ENCODE measurements at places on chromosomes 4 and X. TPM values are rescaled to one million over a fixed set of nuclear protein-coding genes. Genes with fewer than 3 reads are reported as not detected.

Gene GPR34
- 0.95 TPM for total RNA-seq

Gene WDFY3
- 28.3 TPM for total RNA-seq

DNA sequence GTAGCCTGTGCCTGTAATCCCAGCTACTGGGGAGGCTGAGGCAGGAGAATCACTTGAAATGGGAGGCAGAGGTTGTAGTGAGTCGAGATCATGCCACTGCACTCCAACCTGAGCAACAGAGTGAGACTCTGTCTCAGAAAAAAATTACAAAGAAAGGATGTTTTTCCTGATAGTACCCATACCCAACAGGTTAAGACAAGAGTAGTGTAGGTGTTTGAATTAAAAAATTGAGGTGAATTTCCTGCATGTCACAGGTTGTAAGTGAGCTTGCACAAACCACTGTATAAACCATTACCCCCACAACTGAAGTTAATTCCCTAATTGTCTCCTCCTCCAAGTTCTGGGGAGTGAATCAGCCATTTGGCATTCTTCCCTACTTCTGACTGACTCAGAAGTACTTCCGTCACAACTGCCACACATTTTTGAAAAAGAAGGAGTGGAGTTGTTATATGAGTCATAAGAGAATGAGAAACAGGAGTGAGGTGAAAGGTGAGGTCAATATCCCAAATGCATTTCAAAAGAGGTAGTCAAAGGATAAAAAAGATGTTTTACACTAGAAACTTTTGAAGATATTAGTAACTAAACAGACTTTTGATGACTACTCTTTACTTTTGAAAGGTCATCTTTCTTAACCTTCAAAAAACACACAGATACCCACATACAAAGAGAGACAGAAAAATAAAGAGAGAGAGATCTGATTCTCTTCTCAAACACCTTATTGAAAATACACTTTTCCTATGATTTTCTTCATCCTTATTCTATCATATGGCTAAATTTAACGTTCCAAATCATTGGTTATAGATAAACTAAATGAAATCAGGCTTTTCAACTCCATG, 134.5 kb downstream of the BTC start:
- no peak for DNase-seq
- no peak overlapping the region for H3K27ac ChIP-seq
- H3K27me3 ChIP-seq = no peaks in the 10 kb centered on the region

DNA sequence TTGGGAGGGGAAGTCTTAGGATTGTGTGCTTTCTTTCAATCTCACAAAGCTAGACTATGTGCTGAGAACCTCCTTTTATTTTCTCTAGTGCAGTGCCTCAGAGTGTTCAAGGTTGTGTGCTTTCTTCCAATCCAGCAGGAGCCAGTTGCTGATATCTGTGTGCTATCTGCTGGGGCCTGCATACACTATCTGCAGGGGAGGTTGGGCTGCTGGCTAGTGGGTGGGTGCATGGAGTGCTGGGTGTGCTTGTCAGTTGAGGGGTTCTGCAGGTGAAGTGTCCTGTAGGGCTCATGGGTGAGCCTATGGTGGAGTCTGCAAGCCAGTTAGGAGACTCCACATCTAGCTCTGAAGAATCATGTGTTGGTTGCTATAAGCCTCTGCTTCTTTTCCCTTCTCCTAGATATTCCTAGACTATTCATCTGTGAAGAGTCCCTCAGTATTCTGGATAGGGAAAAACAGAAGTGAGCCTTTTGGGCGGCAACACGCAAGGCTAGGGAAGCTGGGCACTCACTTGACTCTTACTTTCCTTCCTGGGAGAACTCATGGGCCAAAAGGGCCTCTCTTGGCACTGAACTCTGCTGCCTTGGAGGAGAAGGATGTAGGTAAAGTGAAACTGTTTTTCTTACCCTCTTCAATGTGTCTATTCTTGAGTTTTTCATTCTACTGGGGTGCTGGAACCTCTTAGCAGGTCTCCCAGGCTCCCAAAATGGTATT, 8.0 kb upstream of the CISD2 start:
- no peaks in the 10 kb centered on the region for H3K4me1 ChIP-seq
- H3K36me3 ChIP-seq = no peaks in the 10 kb centered on the region
- H3K27ac ChIP-seq = no peak overlapping the region
